ENCODE measurements at places on chromosomes 6 and 20.

DNA sequence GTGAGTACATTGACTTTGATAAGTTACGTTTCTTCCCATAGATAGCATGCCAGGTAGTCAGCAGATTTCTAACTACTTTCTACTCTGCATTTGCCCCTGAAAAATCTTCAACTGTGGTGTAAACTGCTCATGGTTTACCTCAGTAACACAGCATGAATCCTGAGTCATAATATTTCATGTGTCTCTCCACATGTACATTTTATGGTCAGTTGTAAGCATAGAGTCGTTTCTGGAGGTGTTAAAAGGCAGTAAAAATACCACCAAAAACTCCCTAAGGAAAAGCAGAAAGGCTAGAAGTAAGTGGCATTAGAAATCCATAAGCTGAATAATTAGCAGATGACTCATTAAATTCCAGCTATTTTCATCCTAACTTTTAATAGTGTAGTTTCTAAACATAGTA is 4.1 kb upstream of the GPR63 start:
- no peak for DNase-seq

- no peak for DNase-seq
These were observed 8.3 kb downstream of the PM20D2 start for GRCh38 chr6:89154131-89154530.

DNA sequence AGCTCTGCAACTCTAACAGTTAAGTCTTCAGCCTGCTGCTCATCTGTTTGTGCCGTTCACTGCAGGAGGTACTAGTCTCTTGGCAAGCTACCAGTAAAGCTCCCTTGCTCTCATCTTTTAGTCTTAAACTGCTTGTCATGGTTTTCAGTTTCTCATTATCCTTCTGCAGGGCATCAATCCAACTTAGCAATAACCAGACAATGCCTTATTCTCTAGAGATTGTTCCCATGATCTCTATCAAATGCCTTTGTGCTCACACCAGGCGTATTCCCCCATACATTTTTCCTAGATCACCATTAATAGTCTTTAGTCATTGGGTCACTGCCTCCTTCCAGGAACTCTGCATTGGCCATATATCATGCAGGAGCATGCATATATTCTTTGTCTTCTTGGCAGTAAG is 171.3 kb downstream of the GRM1 start:
- DNase-seq: no peak

DNA sequence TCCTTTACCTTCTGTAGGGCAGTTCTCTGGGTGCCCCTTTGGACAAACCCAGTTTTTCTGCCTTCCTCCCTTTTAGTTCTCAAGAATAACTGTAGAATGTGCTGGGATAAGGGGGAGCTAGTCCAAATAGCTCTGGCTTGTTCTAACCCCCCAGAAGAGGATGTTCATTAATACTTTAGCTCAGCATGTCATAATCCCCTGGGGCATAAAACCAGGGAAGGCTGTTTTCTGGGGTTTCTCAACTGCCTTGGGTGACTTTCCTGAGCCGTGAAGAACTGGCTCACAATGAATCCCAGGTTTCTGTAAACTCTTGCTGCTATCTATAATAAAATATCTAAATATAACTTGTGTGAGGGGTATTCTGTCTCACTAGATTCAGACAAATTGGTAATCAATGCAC is 44.5 kb upstream of the RNF217 start:
- no peak for DNase-seq

DNA sequence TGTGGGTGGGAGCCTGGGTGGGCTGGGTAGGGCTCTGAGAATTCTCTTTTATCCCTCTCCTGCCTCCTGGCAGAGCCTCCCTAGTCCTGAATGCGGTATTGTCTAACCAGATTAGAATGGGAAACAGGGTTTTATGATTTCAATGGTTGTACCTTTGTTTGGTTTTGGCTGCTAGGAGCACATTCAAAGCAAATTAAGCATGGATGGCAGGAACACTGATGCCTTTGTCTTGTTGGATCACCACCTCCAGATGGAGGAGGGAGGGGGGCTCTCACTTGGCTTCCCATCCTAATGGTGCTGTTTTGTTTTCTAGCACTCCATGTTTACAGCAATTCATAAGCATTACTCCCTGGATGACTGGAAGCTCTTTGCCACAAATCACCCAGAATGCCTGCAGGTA is 11.6 kb downstream of the GMPR start:
- DNase-seq: no peak
